CD4-positive, alpha-beta T cell treated with Interleukin-12 subunit alpha and Interleukin-12 subunit beta, for 1 hour (primary cell): ENCODE measurements at places on chromosomes 6 and 20.

GRCh38 chr20:17928211-17928611 lies 40.4 kb downstream of the SNX5 start:
- DNase-seq: no peak

DNA sequence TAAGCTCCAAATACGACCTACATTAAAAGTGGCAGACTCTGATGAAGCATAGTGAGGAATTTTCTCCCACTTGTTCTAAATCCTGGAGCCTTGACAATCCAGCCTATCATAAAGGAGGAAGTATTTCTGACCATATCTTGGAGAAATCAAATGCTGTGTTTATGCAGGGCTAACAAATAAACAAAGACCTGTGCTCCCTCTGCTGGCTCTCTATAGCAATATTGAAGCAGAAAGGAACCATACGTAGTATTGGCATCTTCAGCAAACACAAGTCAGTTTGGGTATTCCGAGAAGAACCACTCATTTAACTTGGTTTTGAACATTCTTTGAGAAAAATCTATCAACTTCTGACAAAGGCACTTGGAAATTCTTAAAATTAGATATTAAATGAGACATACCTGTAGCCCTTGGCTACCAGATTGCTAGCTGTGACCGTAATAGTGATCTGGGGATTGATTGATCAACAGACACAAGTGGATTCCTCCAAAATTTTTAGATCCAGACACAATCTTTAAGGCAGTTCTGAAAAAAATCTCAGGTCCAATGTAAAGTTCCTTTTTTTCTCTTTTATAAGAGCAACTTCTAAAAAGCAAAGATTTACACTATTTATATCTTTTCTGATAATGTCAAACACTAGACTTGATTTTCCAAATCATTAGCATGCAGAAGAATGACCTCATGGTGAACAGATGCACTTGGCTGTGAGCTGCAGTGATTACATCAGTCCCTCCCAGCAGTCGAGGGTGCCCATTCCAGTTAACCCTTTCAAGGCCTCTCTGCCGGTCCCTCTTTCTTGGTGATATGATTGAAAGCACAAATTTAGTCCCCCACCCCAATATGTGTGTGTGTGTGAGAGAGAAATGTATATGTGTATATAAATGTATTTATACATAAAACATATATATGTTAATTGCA lies 40.2 kb downstream of the INSM1 start:
- DNase-seq: no peak

DNA sequence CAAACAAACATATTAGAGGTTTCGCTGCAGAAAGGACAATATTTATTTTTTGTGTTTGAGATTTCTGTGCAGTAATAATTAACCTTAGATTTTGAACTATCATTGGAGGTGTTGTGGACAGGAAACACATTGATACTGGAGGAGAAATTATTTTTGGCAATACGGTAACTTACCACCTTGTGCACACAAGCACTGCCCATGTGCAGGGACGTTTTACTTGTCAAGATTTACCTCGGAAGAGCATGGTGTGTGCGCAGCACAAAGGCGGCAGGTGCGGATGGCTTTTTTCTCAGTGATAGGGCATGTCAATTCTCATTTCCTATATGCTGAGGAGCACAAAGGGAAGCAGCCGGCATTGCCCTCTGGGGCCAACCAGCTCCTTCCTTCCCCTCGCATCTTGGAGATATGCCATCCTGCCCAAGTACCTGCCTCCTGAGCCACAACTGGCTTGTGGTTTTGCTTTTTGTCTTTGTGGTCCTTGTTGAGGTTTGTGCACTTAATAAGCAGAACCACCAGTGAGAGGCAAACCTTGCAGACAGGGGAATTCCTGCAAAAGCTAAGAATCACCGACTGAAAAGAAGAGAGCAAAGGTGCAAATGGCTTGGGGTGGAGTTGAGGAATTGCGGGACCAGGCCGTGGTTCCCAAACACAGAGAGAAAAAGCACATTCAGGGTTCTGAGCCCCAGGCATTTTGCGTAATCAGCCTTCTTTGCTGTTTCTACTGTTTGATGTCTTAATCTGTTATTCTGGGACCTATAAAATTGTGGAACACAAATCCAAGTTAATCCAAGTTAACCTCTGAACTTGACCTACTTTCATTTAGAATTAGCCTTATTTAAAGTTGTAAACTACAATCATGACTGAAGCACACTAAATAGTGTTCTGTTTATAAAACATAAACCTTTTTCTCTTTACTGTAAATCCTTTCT lies 21.9 kb downstream of the SAMD5 start:
- no peak for DNase-seq

- DNase-seq: no peak
Observed at GRCh38 chr20:60063048-60063451, 104.8 kb downstream of the CDH26 start.

- DNase-seq: no peak
Observed at GRCh38 chr6:158011980-158012566, 30.4 kb downstream of the SYNJ2 start.

- DNase-seq: no peak
Observed at GRCh38 chr6:67722861-67723261, 912.2 kb upstream of the ADGRB3 start.

GRCh38 chr20:43971267-43971666 lies 56.6 kb downstream of the TOX2 start:
- DNase-seq: no peak

DNA sequence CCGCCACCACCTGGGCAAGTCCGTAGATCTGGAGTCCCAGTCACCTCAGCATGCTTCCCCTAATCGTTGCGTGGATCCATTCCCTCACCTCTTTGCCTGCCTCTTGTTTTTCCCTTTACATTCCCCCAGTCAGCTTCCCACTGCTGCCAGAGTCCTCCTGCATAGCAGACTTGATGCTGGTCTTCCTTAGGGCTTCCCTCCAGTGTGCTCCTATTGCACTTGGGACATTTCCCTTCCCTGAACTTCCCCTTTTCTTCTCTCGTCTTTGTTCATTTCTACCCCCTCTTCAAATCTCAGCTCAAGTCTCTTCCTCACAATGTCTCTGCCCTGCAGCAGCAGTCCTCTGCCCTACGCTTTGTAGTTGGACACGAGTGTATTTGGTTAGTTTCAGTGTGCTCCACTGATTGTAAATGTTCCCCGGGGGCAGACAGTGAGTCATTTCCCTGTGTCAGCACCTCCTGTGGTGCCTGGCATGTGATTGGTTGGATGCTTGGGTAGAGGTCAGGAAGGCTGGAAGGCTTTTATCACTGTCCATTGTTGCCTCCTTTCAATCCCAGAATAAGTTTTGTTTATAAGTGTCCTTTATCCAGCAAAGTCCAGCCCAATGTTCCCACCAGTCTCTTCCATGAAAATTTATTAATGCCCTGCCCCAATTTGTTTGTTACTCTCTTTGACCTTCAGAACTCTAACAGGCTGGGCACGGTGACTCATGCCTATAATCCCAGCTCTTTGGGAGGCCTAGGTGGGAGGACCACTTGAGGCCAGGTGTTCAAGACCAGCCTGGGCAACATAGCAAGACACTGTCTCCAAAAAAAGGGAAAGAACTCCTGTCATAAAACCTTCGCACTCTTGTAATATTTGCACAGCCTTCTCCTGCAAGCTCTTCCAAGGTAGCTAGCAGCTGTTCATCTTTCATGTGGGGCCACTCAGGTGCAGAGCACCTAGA lies 38.3 kb downstream of the FAM120B start:
- DNase-seq: no peak

- DNase-seq: no peak
Observed at GRCh38 chr6:161137320-161137719, 136.5 kb downstream of the AGPAT4 start.

GRCh38 chr6:108665495-108666196 lies 104.9 kb downstream of the FOXO3 start:
- no peak for DNase-seq

GRCh38 chr20:21505810-21506530 lies 7.9 kb downstream of the NKX2-2 start:
- peak; percentile 69 for DNase-seq

GRCh38 chr20:63009045-63009961 lies 2.5 kb upstream of the BHLHE23 start:
- DNase-seq: peak; percentile 86

DNA sequence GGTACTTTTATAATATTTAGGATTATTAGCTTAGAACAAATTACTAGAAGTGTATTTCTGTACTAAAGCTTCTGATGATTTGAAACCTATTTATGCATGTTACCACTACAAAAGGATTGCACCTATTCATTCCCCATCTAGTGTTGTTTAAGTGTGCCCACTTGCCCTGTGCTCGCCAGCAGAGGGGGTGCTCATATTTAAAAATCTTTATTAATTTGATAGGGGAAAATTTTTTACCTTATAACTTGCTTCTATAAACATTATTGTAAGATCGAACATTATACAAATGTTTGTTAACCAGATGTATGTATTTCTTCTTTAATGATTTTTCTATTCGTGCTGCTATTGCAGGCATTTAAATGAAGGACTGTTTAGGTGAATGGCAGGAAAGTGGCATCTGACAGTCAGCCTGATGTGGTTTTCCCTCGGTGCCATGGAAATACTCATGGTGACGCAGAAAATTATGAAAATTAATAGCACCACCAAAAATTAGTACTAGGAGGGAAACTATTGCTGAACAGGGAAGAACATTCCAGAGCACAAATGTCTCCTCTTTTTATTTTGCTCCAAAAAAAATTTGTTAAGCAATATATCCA lies 44.1 kb upstream of the FNDC1 start:
- no peak for DNase-seq

- no peak for DNase-seq
Observed at GRCh38 chr6:1316489-1316971, 4.6 kb downstream of the FOXQ1 start.

GRCh38 chr6:27582928-27583725 lies 110.2 kb upstream of the ZNF184 start:
- no peak for DNase-seq

GRCh38 chr20:8583566-8584043 lies 451.5 kb downstream of the PLCB1 start:
- no peak for DNase-seq

DNA sequence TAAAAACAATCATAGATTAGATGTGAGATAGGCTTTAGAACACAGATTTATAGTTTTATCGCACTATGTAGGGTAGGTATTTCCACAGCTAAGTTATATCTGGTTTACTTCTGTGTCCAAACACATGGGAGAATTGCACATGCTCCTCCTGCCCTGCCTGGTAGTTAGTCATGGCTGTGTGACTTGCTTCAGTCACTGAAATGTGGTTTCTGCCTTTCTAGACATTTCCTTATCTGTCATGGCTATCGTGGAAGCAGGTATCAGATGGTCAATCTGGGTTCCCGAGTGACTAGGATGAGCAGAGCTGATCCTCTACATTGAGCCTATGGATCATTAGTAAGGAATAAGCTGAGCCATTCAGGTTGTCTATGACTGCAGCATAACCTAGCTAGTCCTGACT lies 117.8 kb upstream of the GMDS start:
- DNase-seq: no peak

GRCh38 chr20:53149148-53149889 lies 177.2 kb downstream of the TSHZ2 start:
- no peak for DNase-seq

GRCh38 chr20:10167040-10167439 lies 51.6 kb upstream of the SNAP25 start:
- no peak for DNase-seq

DNA sequence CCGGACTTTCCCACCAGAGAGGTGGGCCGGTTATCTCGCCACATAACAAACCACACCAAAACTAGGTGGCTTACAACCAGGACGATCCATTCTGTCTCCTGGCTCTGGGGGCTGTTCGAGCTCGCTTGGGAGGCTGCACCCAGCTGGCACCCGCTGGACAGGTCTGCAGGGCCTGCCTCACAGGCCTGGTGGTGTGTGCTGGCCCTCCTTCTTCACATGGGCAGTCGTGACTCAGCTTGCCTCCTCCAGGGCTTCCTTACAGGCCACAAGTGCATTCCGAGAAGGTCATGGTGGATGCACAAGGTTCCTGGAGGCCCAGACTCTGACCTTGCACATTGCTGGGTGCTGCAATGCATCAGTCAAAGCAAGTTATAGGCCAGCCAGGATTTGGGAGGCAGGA lies 34.2 kb downstream of the FOXF2 start:
- DNase-seq: no peak

DNA sequence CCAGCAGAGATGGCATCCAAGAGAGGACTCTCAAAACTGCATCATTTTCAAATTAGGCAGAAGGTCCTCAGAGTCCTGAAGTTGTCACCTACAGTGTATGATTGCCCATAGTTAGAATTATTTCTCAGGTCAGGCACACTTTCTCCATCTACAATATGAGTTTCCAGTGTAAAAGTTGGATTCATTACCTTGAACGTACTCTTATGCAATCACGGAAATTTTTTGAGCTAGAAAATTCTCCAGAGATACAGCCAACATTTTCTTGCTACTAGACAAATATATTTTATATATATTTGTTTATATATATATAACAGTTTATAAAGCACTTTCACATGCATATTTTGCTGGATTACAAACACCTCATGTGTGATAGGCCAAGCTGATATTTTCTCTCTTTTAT lies 29.4 kb upstream of the SERPINB1 start:
- no peak for DNase-seq

DNA sequence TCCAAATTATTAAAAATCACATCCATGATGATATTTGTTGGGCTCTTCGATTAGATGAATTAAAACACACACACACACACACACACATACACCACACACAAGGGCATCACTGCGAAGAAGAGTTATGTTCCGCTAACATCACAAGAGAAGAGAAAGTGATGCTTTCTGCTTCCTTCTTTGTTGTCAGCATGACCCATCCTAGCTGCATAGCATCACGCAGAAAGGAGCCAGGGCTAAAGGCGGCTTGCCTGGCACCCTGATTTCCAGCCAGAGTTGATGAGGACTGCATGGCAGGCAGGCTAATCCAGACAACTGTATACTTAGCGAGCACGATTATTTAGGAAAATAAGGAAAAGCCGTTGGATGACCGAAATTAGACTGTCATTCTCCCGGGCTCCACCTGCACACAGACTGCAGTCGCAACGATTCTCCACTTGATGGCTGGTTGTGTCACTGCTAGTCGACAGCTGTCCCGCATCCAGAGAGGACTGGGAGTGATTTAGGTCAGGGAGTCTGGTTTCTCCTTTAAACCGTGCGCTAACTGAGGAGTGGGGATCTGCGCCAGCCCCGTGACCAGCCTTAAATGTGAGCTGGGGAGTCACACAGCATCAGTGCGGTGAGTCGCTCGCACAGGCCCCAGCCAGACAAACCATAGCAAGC lies 70.6 kb upstream of the SOX4 start:
- no peak for DNase-seq

GRCh38 chr6:45514454-45515230 lies 136.9 kb upstream of the SUPT3H start:
- no peak for DNase-seq

DNA sequence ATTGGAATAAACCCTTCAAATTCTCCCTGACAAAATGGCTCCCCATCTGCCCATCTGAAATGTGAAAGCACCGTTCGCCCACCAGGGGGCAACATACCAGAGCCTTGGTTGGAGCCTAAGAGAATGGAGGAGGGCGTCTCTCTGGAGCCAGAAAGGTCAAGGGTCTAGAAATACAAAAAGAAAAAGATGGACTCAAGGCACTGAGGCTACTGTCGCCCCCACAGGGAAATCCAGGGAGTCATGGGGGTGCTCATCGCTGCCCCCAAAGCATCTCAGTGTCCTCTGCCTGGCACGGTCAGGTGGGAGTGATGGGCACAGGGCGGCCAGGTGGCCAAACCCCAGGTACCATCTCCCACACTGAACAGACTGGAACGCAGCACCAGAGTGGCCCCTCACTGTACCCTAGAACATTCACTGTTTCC lies 136.3 kb downstream of the ZMYND8 start:
- peak; percentile 40 for DNase-seq
